HTR-8/SVneo (cell line): ENCODE measurements at places on chromosomes 2 and 18.

- DNase-seq = no peak
Observed at GRCh38 chr2:201784563-201784962, 3.8 kb upstream of the ALS2 start.

- DNase-seq = no peak
Observed at GRCh38 chr2:164868563-164869419, 27.2 kb upstream of the COBLL1 start.

- DNase-seq = no peak
Observed at GRCh38 chr2:158079672-158080071, 22.0 kb upstream of the UPP2 start.

DNA sequence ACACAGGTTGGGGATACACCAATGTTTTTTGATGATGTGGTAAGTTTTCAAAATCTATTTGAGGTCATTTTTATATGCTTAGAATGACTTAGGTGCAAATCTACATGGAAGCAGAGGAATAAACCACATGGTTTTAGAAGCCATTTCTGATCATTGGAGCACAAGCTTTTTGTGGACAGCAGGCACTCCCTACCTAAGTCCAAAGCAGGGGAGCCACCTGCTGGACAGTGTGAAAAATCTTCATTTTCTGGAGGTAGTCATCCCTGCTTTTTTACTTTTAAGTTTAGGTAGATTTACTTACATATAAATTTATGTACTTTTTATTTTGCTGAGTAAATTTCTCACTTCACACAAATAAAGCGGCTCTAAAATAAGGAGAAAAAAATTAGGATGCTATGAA, 323.2 kb downstream of the PLCL1 start:
- peak; percentile 9 for DNase-seq

- no peak for DNase-seq
Observed at GRCh38 chr2:179172894-179173293, 91.7 kb downstream of the SESTD1 start.

DNA sequence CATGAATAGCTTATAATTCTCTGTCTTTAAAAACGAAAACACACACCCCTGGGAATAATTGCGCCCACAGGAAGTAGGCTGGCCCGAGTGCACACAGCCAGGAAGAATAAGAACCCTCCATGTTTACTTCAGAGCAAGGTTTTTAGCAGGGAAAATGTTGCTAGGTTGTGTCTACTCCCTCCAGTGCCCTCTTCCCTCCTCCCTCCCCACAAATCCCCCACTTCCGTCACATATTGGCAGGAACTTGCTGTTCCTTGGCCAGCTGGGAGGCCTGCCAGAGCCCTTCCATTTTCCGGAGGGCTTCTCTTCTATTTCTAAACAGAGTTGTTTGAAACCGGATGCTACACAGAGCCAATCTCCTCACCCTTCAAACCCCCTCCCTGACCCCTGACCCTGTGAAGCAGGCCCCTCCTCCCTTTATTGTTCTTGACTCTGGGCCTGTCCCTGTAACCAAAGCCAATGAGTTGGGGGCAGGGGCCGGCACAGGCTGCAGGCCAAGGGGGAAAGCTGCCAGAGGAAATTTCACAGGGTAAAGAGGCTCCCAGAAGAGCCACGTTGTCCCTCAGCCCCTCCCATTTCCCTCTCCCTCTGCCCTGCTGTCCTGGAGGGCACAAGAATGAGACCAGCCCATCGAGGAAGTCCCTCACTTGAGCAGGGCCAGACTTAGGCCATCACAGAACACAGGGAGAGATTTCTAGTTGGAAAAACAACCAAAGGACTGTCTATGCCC, 49.8 kb upstream of the LGALSL start:
- no peak for DNase-seq

- DNase-seq = no peak
Observed at GRCh38 chr2:32427672-32428610, 71.1 kb downstream of the BIRC6 start.

DNA sequence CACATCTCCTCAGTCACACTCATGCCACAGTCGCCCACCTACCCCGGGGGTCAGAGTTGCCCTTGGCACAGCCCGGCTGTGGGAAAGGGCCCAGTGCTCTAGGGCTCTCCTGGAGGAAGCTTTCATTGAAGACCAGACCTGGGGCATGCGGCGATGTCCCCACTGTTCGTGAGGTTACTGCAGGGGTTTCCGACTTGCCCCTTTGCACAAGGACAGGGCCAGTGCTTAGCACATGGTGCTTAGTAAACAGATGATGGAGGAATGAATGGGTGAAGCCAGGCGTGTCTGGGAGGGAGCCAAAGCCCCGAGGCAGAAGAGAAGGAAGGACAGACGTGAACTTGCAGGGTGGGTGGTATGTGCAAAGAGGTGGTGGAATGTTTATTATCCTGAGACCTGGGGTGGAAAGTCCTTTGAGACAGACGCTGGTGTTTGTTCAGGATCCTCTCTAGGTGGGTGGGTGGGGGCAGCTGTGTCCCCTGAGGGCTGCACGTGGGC, 205.9 kb upstream of the ARL4C start:
- DNase-seq = no peak

GRCh38 chr2:160465406-160465805, 28.2 kb downstream of the RBMS1 start:
- no peak for DNase-seq

DNA sequence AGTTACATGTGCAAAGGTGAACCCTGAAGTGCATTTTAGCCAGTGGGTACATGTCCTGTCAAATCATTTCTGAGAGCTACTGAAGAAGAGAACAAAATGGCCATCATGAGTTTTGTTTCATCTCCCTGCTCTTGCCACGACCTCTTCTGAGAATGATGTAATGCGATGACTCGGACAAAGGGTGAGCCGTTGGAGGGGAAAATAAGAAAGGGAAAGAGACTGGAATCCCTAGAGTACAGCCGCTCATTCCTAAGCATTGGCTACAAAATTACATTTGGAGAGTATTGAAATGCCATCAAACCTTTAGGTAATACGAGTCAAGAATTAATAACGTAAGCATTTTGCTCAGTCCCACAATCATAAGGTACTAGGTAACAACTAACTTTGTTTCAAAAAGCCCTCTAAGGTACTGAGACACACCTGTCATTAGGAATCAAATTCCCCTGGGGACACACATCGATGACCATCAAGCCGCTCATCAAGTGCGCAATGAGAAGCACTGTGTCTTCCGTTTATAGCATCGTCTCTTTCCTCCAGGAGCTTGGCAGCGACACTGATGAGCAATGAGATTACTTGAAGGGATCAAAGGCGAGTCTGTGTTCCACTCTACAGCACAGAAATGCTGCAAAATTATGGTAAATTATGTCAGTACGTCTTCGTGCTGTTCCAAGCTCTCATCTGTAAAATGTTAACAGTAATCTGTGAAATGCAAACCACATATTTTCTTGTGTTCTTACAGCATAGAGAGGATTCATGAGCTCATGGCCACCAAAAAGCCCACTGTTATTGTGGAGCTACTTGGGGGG, 97.3 kb upstream of the PIEZO2 start:
- no peak for DNase-seq

GRCh38 chr18:3753106-3753505, 303.1 kb downstream of the TGIF1 start:
- DNase-seq = no peak

- DNase-seq = no peak
Observed at GRCh38 chr2:101296371-101296770, 12.1 kb downstream of the RNF149 start.

GRCh38 chr2:217186668-217187159, 326.9 kb upstream of the TNP1 start:
- DNase-seq = no peak

GRCh38 chr2:186693446-186693832, 421 bp upstream of the FAM171B start:
- DNase-seq = no peak

DNA sequence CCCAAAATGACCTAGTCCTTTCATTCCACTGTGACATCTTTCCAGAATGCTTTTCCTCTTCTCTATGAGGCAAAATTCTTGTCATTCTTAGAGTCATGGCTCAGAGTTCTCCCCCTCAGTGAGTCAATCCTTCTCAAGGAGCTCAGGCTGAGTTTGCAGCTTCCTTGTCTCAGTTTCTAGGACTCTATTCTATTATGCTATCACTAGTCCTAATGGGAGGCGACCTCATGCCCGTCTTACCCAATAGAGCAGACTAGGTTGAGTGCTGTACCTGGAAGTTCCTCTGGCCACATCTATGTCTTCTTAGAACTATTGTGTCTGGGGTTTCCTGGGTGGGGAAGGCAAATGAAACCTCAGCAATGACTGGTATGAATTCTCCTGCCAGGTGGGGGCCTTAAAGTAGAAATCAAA, 51.5 kb downstream of the HAUS1 start:
- DNase-seq = peak; percentile 49

DNA sequence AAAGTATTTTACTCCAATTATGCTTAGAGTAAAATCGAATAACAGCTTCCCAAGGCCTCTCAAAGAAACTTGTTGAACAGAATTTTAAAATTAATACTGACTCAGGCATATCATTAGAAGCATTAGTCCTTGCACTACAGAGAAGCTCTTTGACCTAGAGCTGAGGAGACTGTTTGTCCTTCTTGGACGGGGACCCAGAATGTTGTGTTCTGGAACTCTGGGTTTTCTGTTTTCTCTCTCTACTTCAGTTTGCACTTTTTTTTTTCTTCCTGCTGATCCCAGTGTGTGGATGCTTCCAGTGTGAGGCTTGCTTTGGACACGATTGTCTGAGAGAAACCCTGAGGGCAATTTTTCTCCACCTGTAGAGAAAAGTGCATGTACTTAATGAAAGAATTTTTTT, 847.6 kb downstream of the SOCS6 start:
- no peak for DNase-seq

DNA sequence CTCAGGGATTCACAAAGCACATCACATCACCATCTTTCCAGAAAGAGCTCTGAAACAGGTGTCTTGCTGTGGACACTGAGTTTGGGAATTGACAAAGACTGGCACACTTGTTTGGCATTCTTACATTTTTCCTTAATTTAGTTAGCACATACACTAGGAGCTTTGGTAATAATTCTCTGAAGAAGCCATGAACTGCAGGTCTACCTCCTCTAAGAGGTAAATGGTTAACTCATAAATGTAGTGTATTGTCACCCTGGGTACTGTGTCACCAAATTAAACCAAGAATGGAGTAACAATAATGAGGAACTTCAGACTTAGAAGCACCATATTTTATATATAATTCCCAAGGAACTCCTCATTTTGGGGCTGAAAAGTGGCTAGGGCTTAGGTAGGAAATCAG, 22.6 kb downstream of the EIF4E2 start:
- no peak for DNase-seq

GRCh38 chr2:118495290-118495689, 352.2 kb downstream of the EN1 start:
- no peak for DNase-seq

GRCh38 chr18:33744032-33744697, 166.1 kb downstream of the ASXL3 start:
- no peak for DNase-seq

- DNase-seq = no peak
Observed at GRCh38 chr2:187266147-187266546, 181.9 kb downstream of the CALCRL start.

GRCh38 chr2:69567157-69567908, 76.2 kb downstream of the AAK1 start:
- peak; percentile 37 for DNase-seq

GRCh38 chr2:64751286-64752260, 97.9 kb upstream of the SERTAD2 start:
- DNase-seq = peak; percentile 43

DNA sequence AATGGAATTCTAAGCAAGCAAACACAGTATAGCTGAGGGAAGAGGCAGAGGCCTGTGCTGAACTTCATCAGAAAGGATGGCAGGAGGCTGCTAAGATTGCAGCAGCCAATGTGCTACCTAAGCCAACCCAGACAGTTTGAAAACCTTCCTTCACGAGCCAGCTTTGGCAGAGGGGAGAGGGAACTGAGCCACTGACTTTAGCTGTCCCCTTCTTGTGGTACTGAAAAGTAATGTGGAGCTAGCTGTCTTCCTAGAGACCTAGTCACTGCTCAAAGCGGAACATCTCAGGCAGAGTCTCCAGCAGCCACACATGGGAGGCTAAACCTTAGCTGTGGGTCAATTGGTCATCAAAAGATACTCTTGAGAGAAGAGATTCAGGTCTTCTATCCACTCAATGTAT, 419.0 kb downstream of the FBXO15 start:
- DNase-seq = no peak

DNA sequence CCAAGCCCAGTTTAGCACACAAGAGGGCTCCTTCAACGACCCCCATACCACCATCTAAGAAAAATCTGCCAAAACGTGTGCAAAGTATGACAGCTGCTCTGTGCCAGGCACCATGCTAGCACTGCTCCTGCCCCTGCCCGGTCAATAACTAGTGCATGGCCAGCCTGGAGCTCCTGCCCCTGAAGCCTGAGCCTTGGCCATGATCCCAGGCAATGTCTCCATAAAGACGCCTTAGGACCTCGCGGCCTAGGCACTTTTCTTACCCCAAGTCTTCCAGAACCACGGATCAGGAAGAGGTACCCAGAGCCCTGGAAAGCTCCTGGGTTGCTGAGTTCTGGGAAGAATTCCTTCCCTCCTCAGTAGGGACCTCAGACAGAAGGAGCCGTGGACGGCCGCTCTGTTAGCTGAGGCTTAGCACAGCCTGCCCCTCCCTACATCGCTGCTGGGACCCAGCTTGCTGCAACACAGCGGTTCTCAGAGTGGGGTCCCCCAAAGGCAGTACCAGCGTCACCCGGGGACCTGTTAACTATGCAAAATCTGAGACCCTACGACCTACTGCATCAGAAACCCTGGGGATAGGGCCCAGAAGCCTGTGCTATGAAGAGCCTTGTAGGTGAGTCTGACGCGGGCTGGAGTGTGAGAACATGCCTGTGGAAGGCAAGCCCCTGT, 117.8 kb upstream of the TWIST2 start:
- no peak for DNase-seq

GRCh38 chr2:215451012-215451756, 15.3 kb upstream of the FN1 start:
- DNase-seq = no peak

- no peak for DNase-seq
Observed at GRCh38 chr18:36130039-36130831, 536 bp downstream of the ELP2 start.

GRCh38 chr2:69170661-69171060, 157.7 kb downstream of the ANTXR1 start:
- no peak for DNase-seq

DNA sequence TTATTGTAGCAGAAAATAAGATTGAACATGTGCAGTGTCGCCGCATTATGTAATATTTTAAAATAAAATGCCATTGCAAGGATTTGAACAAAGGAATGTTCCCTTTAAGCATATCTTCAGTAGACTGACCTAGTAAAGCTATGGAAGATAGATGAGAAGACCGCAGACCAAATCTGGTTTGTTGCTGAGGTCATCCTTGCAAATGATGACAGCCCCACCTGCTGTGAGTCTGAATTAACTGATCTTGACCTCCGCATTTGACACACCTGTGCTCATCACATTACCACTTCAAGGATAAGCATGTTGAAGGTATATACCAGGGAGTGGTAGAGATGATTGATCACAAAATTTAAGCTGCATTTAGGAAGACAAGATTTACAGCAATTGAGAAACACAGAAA, 96.2 kb downstream of the NYAP2 start:
- no peak for DNase-seq

DNA sequence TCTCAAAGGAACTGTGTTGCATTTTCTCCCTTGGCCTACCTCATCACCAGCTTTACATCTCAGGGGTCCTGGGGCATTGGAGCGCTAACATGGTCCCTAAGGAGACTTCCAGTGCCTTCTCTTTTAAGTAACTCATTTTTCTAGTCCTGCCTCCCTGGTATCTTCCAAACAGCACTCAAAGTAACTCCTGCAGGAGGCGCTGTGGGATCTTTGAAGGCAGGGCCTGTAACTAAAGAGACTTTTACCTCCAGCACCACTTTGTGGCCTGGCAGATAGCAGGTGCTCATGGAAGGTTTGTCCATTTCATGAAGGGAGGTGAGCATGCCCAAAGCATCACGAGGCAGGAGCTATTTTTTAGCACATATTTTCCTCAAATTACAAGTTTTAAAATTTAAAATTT, 411.0 kb upstream of the GYPC start:
- no peak for DNase-seq
